ENCODE measurements at places on chromosomes 16 and 17. TPM values are rescaled to one million over a fixed set of nuclear protein-coding genes. Genes with fewer than 3 reads are reported as not detected.

SHPK gene
- 4.9 TPM for polyA plus RNA-seq

PKD1 gene
- polyA plus RNA-seq = 22.7 TPM

HOXB9 gene
- polyA plus RNA-seq = not detected

NPIPA8 gene
- polyA plus RNA-seq = 5.7 TPM

WNT3 gene
- polyA plus RNA-seq = 0.37 TPM

STH gene
- polyA plus RNA-seq = not detected

DNA sequence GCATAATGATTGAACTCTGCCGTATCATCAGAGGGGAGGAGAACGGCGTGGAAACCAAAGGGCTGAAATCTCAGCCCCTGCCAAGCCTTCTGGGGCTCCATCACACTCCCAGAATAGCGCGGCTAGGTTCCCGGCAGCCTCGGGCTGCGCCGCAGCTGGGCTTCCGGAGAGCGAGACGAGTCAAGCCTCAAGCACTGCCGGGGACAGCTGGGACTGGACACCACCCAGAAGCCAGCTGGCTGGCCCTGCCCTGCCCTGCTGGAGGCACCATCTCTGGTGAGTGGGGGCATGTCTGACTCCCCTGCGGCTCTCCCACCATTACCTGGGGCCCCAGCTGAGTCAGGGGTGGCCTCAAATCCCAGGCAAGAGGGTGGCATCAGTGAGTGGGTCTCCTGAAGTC, 7.2 kb upstream of the GPRC5C start:
- DNase-seq = no peak

DNA sequence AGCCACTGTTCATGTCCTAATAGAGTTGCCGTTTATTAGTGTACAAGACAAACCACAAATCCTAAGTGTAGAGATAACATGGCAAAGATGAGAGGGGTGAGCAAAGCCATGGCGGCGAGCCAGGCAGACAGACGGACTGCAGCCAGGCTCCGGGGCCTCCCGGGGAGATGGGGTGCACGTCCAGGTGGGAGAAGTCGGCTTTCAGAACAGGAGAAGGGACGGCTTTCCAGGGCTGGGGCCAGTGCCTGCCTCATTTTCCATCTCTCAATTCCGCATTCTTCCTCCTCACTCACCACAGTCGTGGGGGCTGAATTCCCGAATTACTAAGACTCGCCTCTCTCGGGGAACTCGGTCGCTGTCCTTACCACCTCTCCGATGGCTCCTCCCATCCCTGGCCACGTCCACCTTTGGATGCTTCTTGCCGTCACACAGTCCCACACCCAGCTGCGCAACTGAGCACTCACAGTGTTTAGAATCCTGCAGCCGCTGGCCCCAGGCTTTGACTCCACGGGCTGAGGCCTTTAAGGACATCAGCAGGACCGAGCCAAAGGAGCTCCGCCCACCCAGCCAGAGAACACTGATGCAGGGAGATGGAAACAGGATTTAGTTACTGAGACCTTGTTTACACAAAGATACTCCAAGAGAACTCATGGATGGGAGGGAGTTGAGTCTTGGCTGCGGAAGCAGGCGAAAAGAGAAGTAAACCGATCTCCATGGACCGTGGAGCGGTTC, 59.7 kb downstream of the RNF112 start:
- peak; percentile 35 for DNase-seq

DNA sequence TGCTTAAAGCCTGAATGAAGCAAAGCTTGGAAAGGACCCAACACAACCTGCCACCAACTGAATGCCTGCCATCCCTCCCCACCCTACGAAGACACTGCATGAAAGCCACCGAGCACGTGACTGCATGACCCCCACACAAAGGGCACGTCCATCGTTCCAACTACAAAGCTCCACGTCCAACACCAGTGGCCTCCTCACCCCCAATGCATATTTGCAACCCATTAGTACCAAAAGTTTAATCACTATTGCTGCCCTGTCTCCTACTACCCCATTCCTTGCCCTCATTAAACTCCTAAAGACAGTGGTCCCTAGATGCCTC, 43.4 kb downstream of the ANKRD11 start:
- no peak for DNase-seq

- no peak for DNase-seq
Observed at GRCh38 chr16:14354561-14355351, 275.3 kb downstream of the PARN start.

- DNase-seq = peak; percentile 53
Observed at GRCh38 chr17:57927048-57927723, 28.0 kb downstream of the CUEDC1 start.

GRCh38 chr17:47744168-47745036, 11.4 kb downstream of the TBX21 start:
- no peak for DNase-seq

DNA sequence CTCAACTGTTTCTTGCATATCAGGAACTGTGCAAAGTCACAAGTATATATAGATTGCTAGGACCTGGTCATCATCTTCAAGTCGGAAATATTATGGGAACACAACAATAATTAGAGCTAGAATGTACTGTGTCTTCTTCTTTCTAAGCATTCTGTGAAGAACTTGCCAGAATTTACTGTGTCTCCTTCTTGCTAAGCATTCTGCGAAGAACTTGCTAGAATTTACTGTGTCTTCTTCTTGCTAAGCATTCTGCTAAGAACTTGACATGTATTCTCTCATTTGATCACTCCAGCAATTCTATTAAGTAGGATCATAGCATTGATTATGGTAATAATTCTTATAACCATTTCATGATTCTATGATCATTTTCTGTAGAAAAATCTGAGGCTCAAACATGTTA, 231.7 kb downstream of the FOXL1 start:
- no peak for DNase-seq

- DNase-seq = no peak
Observed at GRCh38 chr16:72203401-72203800, 31.4 kb upstream of the PMFBP1 start.

DNA sequence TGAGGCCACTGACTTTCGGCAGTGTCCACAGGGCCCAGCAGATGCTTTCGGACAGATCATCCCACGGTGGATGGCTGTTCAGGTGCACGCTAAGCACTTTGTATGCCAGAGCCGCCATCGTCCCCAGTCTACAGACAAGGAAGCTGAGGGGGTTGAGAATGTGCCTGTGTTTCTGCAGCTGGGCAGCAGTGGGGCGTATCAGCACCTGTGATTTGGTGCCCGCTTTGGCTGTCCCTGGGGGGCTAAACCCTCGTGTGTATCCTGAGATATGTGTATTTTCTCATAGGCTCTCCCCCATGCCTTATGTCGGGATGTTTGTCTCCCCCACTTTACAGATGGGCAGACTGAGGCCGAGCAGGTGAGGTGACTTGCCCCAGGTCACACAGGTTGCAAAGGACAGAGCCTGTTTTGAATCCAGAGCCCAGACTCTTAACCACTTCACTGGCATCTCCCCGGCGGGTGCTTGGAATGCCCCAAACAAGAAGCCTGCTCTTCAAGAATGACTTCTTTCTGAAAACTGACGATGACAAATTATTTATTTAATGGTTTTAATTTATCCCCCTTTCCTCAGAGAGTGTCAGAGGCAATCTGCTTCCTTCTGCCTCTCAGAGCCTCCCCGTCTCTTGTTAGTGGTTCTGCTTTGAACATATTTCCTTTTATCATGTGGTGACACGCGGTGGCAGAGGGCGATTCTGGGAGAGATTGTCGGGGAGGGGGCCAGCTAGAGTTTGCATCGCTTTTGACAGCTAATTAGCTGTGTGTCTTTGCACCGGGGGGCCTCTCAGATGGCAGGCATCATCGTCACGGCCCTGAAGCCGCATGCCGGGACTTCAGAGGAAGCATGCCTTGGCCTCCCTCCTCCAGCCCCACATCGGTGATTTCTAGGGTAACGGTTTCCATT, 149.6 kb upstream of the CIBAR2 start:
- DNase-seq = no peak
